Airway epithelial cell (primary cell): ENCODE measurements at places on chromosomes 5 and 9. TPM values are rescaled to one million over a fixed set of nuclear protein-coding genes. Genes with fewer than 3 reads are reported as not detected.

Gene CCNJL
- 8.6 and 9.0 TPM in 2 replicates for total RNA-seq

Gene HRCT1
- 1.1 TPM in 1 of 2 replicates, not detected in the other for total RNA-seq

Gene DPYSL3
- total RNA-seq = 15.4 and 19.6 TPM in 2 replicates

Gene TLR4
- total RNA-seq = 0.05 TPM in 1 of 2 replicates, not detected in the other

Gene CA9
- total RNA-seq = 39.5 and 44.6 TPM in 2 replicates

Gene PAX5
- not detected in 2 replicates for total RNA-seq

Gene ARAP3
- total RNA-seq = 6.9 and 11.6 TPM in 2 replicates

Gene IL33
- 13.2 and 17.4 TPM in 2 replicates for total RNA-seq

Gene SMIM33
- total RNA-seq = not detected in 2 replicates

Gene CARD9
- total RNA-seq = under 0.01 and 0.21 TPM in 2 replicates

Gene GNA14
- total RNA-seq = not detected in 2 replicates

Gene ECSCR
- total RNA-seq = not detected in 2 replicates

Gene UBAP1
- 29.6 and 45.4 TPM in 2 replicates for total RNA-seq

Gene OR13C3
- not detected in 2 replicates for total RNA-seq

Gene SLC4A9
- not detected in 2 replicates for total RNA-seq

Gene MRPS30
- total RNA-seq = 56.3 and 62.3 TPM in 2 replicates

Gene CDH18
- total RNA-seq = 0.23 TPM in 1 of 2 replicates, not detected in the other

Gene SLC24A2
- under 0.01 and 0.07 TPM in 2 replicates for total RNA-seq

Gene IL9
- total RNA-seq = not detected in 2 replicates

Gene DEPDC1B
- total RNA-seq = 15.7 and 20.7 TPM in 2 replicates

Gene COL15A1
- 0.05 and 0.56 TPM in 2 replicates for total RNA-seq

Gene PDZD2
- total RNA-seq = 4.7 and 5.9 TPM in 2 replicates

Gene ARID3C
- not detected in 2 replicates for total RNA-seq

Gene SLC6A18
- not detected in 2 replicates for total RNA-seq

Gene KIF12
- 0.28 and 1.1 TPM in 2 replicates for total RNA-seq

Gene PCDHA6
- total RNA-seq = not detected in 2 replicates

Gene TMEM245
- 26.9 and 29.7 TPM in 2 replicates for total RNA-seq

Gene HTR1A
- not detected in 2 replicates for total RNA-seq

Gene PARP8
- 5.7 and 9.5 TPM in 2 replicates for total RNA-seq

Gene PCDHB8
- total RNA-seq = 0.07 TPM in 1 of 2 replicates, not detected in the other

Gene PKD2L2
- total RNA-seq = not detected in 2 replicates

Gene PTGES
- 39.3 and 40.9 TPM in 2 replicates for total RNA-seq

Gene IFNK
- not detected in 2 replicates for total RNA-seq

Gene WWC1
- total RNA-seq = 11.5 and 21.6 TPM in 2 replicates

Gene SLCO4C1
- total RNA-seq = under 0.01 and 0.21 TPM in 2 replicates

Gene GARNL3
- 0.23 and 3.5 TPM in 2 replicates for total RNA-seq

Gene MARCOL
- not detected in 2 replicates for total RNA-seq

Gene GARIN3
- total RNA-seq = not detected in 2 replicates

Gene PDCD1LG2
- 0.19 and 0.71 TPM in 2 replicates for total RNA-seq

Gene ACSL6
- total RNA-seq = not detected in 2 replicates

Gene PCDHB7
- not detected in 2 replicates for total RNA-seq

Gene PCDHGA4
- 0.23 and 0.63 TPM in 2 replicates for total RNA-seq

Gene C5orf58
- not detected in 2 replicates for total RNA-seq

Gene OTP
- not detected in 2 replicates for total RNA-seq

Gene APBA1
- total RNA-seq = 0.65 and 0.85 TPM in 2 replicates

Gene IL13
- not detected in 2 replicates for total RNA-seq

Gene GLRA1
- not detected in 2 replicates for total RNA-seq

Gene SARDH
- 0.21 and 0.79 TPM in 2 replicates for total RNA-seq

Gene CRB2
- total RNA-seq = not detected in 2 replicates

Gene KLHL3
- 0.79 and 1.6 TPM in 2 replicates for total RNA-seq

Gene ENC1
- 14.0 and 27.2 TPM in 2 replicates for total RNA-seq

Gene MBLAC2
- total RNA-seq = 3.9 and 4.9 TPM in 2 replicates
